ENCODE measurements at places on chromosomes 1 and 21.

DNA sequence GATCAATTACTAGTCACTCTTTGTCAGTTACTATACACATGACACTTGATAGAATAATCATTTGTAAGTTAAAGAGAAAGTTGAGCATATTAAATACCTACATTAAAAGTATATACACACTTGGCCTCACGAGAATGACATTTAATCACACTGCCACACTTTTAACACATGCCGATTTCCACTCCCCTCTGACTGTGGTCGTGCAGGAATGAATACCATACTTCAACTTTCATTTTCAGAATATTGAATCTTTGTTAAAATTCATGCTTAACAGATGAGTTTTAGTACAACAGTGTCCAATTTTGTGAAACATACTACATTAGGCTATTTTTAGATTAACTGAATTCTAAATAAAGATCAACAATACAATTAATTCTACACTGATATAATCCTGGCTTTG lies 78.2 kb upstream of the SDC3 start:
- no peak for DNase-seq

- no peak for DNase-seq
These were observed 183.4 kb upstream of the SNX7 start for GRCh38 chr1:98478121-98478520.

GRCh38 chr1:168163670-168164069 lies 15.1 kb upstream of the TIPRL start:
- DNase-seq: no peak

GRCh38 chr1:201714542-201715329 lies 114.2 kb upstream of the IPO9 start:
- no peak for DNase-seq
